Stimulated activated CD4-positive, alpha-beta T cell treated with anti-CD3 and anti-CD28 coated beads, Interleukin-2, amount 100 ng/mL, for 4 hours (primary cell): ENCODE measurements at places on chromosomes 11 and 22.

GRCh38 chr22:49586873-49587272 lies 240.8 kb downstream of the BRD1 start:
- DNase-seq, result no peak

- no peak for DNase-seq
Observed at GRCh38 chr11:1766719-1767398, 3.1 kb upstream of the CTSD start.

- DNase-seq, result no peak
Observed at GRCh38 chr11:92557879-92558278, 333.3 kb downstream of the FAT3 start.

- no peak for DNase-seq
Observed at GRCh38 chr11:66749091-66749490, 20.1 kb upstream of the SPTBN2 start.
